Cerebellar nuclear complex (tissue), 1 donor: ENCODE measurements at places on chromosomes 16 and 17.

GRCh38 chr17:69428252-69428980 is 13.9 kb downstream of the MAP2K6 start:
- no peak for DNase-seq

GRCh38 chr17:58165981-58166380 is 801 bp upstream of the OR4D2 start:
- DNase-seq = no peak

GRCh38 chr17:80986816-80987475 is 4.7 kb upstream of the CHMP6 start:
- DNase-seq = no peak

DNA sequence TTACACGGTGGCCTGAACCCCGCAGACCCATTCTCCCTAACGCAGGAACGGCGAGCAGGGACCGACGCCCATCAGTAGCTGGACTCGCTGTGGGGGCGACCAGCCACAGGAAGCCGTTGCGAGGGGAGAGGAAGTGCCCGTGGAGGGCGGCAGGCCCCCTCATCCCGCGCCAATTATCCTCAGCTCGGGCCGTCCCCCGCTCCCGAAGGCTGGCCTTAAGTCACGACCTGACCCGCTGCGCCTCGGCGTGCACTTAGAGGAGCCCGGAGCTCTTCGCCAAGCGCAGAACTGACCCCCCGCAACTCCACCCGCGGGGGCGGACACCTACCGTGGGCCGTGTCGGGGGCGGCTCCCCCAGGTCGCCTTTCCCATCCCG is 401 bp downstream of the ARL16 start:
- DNase-seq = no peak

DNA sequence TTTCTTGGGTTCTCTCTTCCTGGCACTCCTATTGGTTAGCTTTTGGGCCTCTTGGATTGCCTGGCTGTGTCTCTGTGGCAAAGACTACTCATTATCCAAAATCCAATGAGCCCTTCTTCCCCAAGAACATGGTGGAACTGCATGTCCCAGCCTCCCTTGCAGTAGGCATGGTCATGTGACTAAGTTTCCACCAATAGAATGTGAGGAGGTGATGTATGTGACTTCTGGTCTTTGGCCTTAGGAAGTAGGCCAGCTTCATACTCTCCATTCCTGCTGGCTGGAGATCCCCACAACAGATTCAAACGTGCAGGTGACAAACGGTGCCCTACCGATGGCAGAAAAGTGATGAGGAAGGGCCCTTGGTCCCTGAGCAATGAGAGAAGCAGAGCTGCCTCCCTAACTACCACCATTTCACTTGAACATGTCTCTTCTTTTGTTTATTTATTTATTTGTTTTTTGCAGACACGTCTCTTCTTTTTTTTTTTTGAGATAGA is 17.3 kb upstream of the SPN start:
- DNase-seq = no peak

DNA sequence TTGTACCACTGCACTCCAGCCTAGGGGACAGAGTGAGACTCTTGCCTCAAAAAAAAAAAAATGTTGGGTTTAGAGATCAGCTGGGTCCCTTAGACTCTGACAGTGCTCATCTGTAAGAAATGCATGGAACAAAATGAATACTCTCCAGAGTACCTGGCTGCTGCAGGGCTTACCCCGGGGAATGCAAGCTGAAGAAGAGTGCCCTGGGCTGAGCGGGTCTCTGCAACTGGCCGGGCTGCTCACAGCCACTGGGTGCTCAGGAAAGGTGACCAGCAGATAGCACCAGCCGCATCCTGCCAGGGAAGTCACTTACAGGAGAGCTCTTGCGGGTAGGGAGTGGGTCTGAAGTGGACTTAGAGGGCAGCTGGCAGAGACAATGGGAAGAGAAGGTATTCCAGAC is 82.1 kb downstream of the GAS7 start:
- DNase-seq = no peak

GRCh38 chr16:49580751-49581303 is 207.2 kb downstream of the C16orf78 start:
- no peak for DNase-seq

GRCh38 chr16:69542974-69543373 is 22.8 kb upstream of the NFAT5 start:
- no peak for DNase-seq

DNA sequence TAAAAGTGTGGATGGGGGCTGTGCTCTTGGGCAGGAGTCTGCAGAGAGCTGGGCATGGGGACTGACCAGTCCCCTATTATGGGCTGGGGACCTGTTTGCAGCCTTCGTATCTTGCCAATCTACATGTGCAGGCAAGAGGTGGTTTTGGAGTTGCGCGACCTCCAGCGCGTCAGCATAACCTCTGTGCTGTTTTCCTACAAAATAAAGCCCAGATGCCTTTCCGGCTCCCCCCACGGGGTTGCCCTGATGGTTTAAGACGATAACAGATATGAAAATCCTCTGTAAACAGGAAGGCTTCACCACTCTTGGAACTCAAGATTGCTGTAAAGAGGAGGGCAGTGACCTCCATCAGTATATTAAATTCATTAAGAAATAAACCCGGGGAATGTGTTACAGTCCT is 16.5 kb upstream of the SPPL2C start:
- no peak for DNase-seq

DNA sequence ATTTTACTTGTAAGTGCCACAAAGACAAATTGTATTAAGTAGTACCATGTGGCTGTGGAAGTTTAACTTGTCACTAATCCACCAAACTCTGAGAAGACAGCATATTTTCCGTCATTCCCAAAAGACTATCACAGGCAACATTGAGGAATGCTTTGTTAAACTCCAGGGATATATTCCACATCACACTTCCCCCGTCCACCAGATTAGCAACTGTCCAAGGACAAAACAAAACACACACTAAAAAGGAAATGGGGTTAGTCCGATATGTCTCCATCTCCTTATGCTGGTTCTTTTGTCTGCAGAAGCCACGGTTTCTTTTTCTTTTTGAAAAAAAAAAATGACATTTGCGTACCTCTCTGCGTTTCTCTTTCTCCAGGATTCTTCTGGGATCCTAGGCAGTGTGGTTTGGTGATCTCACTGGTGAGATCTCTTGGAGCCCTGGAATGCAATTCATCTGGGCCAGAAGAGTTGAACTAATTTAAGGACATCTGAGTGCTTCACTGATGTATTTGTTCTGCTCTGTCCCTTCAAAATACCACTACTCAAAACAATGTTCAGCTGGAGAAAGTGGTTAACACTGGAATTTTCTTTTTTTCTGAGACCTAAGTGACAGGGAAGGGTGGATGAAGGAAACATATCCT is 40.6 kb downstream of the PRKCB start:
- DNase-seq = no peak

- DNase-seq = no peak
Observed at GRCh38 chr16:11570806-11571205, 15.9 kb downstream of the LITAF start.

DNA sequence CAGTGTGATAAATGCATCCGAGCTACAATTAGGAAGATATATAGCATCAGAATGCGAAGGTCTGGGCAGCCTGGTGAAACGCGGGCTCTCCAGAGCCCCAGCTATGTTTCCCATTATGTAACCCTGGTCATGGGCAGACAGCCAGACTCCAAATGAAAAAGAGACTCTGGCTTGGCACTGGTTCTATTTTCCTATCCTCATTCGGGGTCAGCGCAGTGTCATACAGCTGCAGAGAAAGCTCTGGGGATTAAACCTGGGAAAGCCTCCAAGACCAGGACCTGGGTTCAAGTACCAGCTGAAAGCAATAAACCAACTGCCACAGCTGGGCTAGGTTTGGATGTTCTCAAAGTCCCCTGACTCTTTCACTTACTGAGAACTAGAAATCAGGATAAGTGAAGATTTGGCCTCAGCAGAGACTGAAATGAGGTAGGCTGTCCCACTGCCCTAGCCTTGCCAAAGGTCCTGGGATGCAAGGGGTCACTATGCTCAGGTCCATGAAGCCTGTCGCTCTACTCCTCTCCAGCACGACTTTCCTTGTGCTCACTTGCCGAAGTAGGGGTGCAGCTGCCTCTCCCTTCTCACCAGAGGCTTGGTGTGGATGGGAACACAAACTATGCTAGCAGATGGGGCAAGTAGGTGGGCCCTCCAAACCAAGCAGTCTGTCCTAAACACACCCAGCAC is 123.8 kb downstream of the SMG6 start:
- DNase-seq = no peak
